ENCODE measurements at places on chromosomes 4 and X.

- DNase-seq, result peak; percentile 53
Observed at GRCh38 chr4:186104114-186104889, at the start of gene FAM149A. Gene FAM149A, plus strand, starts transcription at chr4:186104704.

GRCh38 chr4:82865592-82865991 is 25.4 kb downstream of the SEC31A start:
- DNase-seq, result no peak

DNA sequence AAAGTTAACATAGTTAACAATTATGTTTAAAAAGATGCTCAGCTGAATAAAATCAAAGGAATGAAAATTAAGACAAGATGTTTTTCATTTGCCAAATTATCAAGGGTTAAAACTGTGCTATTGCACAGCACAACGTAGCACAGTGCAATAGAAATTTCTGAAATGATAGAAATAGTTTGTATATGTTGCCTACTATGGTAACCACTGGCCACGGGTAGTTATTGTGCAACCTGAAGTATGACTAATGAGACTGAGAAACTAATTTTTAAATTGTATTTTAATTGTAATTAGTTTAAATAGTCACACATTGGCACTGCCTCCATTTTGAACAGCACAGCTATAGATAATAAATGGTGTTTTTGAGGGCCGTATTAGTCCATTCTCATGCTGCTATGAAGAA is 343.1 kb upstream of the FAM241A start:
- DNase-seq, result no peak

DNA sequence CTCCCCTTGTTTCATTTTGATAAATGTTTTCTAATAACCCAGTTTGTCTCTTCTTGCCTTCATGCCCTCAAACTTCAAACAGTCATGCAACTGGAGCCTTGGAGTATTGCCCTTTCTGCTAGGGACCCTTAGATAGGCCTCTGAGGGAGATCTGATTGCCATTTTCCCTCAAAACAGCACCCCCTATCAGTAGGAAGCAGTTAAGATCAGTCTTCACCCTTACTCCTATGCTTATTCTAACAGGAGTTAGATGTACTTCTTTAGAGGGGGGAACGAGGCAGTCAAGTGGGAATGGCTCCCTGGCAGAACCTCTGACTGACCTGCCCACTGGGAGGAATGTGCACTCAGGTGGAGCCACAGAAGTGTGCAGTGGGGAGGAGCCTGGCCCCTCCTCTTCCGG is 74.1 kb downstream of the FAM47A start:
- no peak for DNase-seq

DNA sequence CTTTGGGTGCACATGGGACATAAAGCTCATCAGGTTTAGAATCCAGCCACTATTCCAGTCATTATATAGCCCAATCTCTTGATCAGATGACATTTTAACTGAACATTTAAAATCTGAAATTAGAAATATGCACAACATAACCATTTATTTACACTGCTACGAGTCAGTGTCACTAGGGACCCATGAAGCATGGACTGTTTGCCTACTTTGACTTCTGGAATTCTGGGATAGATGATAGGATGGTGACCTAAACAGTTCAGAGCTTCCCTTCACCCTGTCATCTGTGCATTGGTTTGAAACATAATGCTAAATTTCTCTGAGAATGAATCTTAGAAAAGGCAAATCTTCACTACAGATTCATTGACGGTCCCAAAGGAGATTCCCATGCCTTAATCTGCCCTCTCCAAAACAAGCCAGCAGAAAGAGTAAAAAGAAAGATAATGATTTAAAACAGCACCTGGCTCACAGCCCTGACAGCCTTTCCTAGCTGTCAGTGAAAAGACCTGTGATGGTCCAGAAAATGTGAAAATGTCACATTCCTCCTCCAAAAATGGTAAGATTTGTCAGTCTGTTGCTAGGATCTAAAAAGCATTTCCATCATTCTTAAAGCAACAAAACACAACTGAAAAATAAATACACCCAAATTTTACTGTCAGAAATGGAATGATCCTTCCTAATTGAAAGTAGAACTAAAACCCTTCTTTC is 18.9 kb upstream of the HERC3 start:
- no peak for DNase-seq

DNA sequence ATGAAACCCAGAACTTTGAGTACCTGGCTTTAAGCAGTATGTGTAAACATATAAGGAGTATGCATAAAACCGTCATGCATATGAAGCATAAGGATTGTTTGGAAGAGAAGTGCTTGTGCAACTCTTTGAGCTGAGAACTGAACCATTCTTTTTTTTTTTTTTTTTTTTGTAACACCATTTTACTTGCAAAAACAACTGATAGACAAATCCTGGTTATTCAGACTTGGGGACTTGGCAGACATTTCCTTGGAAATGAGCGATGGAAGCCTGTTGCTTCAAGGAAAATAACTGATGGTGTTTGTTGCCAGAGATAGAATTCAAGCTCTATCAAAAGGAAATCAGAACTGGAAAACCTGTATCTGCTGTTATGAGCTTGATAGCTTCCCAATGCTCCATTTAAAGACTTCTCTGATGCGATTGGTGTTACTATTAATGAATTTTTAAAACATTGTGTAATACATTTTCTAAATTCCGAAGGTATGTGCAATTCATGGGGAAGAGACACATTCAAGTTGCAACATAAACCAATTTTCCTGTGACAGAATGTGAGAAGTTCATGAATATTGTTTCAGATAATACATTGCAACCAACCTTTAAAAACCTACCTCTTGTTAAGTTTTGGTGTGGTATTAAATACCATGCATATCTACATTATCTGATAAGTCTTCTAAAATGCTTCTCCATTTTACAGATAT is 47.0 kb upstream of the FAT1 start:
- DNase-seq, result no peak

DNA sequence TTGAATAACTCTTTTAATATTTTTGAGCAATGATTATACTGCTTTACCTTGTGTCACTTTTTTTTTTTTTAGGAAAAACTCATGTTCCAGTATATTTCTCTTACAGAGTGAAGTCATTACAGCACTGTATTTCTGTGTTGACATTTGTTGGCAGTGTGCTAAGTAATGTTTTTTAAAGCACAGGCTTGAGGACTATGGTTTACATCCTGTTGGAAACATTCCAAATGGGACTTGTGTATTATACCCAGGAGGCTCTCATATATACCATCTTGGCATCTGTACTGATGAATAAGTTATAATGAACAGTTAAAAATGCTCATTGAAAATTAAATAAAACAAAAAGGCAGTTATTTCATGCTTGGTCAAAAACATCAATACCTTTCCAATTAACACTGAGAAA is 33.8 kb downstream of the CEP44 start:
- DNase-seq, result no peak

- DNase-seq, result peak; percentile 89
Observed at GRCh38 chrX:49039598-49040375, 3.4 kb downstream of the TFE3 start.

- no peak for DNase-seq
Observed at GRCh38 chr4:30537456-30537855, 182.7 kb upstream of the PCDH7 start.

- DNase-seq, result no peak
Observed at GRCh38 chr4:72326692-72327632, 242.1 kb downstream of the ADAMTS3 start.

- peak; percentile 28 for DNase-seq
Observed at GRCh38 chrX:57952320-57952678, 42.0 kb upstream of the ZXDA start.

DNA sequence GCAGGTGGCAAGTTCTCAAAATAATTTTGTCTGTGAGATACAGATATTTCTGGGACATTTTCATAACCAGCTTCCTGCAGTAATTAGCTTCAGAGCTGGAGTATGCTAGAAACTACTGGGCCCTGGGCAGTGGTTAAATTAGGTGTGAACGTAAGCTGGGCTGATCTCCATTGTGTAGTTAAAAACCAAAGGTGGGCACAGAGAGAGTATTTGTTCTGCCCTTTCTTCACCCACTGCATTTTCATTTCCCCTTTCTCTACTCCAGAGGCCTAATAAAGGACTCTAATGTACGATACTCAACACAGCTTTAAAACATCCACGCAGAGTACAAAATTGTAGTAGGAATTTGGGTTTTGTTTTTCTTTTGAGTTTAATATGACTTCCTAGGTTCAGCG is 252.7 kb downstream of the SPRY1 start:
- DNase-seq, result no peak

DNA sequence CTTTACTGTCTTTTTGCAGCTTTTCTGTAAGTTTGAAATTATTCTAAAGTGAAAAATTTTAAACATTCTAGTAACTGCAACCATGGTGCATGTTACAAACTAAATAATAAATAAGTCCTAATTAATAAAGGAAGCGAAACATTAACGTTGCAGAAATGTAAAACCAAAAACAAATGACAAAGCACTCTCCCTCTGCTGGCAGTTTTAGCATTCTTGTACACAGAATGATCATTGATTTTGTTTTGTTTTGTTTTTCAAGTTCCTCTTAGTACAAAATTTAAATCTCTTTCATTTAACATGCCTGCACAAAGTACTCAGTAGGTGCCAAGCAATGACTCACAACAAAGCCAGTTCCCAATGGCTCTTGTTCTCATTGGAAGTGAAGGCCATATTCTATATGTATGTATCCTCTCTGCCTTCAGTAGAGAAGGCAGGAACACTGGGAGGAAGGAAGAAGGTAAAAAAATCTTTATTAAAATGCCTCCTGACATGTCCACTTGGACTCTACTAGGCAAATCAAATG is 13.7 kb upstream of the TMSB4X start:
- DNase-seq, result no peak

DNA sequence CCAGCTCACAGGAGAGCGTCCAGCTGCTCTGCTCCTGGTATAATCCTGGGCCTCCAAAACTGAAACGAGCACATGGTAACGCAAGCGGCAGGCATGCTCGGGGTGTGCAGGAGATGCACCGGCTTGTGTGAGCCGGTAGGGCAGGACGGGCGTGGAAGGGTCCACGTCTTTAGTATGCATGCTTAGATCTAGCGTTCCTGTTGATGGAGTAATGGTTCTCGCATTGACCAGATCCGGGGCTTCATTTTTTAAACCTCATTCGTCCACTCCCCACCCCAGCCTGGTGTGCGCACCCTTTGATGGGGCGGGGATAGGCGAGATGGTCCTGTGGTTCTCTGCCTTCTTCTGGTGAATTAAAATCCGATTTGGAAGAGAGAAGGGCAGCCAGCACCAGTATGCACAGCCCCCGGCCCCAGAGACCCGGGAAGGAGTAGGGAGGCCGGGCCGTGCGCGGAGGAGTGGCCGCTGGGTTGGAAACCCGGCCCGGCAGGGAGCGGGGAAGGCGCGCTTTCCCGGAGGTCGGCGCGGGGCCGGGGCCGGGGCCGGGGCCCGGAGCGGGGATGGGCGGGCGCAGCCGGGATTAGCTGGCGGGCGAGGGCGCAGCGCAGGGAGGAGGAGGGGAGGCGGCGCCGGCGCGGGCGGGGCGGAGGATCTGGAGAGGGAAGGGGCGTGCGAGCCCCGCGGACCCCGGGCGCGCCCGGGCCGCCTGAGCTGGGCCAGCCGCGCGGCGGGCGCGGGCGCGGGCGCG is 39.9 kb downstream of the FAM149A start:
- DNase-seq, result peak; percentile 69

DNA sequence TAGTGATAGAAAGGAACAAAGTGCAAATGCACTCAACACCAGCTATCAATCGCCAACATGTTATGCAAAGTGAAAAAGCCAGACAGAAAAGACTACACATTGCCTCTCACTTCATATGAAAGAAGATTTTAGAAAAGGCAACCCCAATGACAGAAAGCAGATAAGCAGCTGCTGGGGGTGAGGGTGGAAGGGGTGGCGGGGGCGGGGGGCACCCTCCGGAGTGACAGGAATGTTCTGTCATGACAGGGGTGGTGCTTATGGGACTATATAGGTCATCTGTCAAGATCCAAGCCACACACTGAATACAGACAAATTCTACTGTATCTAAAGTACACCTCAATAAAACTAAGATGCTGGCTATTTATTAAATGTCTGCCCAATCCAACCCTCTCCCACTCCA is 10.7 kb downstream of the WDR1 start:
- no peak for DNase-seq

DNA sequence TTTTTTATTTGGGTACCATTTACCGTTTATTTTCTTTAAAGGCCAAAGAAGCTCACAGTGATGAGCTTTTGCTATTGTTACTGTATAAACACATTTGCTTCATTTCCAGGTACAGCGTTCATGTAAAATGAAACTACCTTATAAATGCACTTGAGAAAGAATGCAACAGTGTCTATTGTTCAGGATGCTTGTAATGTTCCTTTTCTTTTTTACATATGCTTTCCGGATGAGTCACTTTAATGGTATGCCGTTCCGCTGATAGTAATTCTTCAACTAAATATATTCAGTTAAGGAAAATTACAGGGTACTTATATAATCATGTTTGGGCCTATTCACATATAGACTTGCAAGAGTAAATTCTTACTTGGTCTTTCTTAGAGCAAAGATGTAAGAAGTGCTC is 354.9 kb downstream of the RPA4 start:
- no peak for DNase-seq

- DNase-seq, result no peak
Observed at GRCh38 chrX:118325453-118325852, 20.5 kb upstream of the WDR44 start.

- no peak for DNase-seq
Observed at GRCh38 chr4:94341481-94342370, 910 bp downstream of the HPGDS start.

DNA sequence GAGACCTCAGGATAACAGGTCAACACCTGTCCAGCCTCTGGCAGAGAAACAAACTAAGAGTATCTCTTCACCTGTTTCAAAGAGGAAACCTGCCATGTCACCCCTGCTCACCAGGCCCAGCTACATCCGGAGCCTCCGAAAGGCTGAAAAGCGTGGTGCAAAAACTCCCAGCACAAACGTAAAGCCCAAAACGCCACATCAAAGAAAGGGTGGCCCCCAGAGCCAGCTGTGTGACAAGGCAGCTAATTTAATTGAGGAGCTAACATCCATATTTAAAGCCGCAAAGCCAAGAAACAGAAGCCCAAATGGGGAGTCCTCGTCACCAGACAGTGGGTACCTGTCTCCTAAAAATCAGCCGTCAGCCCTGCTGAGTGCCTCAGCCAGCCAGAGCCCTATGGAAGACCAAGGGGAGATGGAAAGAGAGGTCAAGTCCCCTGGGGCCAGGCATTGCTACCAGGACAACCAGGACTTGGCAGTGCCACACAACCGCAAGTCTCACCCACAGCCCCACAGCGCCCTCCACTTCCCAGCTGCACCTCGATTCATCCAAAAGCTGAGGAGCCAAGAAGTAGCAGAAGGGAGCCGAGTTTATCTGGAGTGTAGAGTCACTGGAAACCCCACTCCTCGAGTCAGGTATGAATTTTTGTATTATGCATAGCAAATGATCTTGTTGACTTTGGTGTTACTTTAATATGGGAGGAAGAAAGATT is 15.1 kb downstream of the PALLD start:
- no peak for DNase-seq

DNA sequence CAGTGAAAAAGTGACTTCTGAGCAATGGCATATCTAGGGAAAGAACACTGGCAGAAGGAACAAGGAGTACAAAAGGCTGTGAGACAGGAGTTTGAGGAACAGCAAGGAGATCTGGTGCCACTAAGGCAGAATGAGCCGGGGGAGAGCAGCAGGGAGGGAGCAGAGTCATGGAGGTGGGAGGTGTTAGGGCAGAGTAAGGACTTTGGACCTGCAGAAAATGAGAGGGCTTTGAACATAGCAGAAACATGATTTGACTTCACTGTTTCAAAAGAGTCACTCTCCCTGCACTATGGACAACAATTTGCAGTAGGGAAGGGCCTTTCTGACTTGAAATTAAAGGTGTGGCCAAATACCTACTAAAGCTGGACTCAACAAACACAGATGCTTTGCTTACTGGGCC is 356.2 kb downstream of the ADGRL3 start:
- DNase-seq, result no peak

GRCh38 chr4:83356899-83357661 is 22.4 kb upstream of the HPSE start:
- DNase-seq, result no peak

All from uterus (tissue), 4 donors.